ENCODE measurements at places on chromosomes 2 and 18.

GRCh38 chr2:127516041-127516762 lies 10.1 kb downstream of the IWS1 start:
- DNase-seq: no peak

- no peak for DNase-seq
Measured at GRCh38 chr18:48030616-48031480, 100.4 kb upstream of the SMAD2 start.

DNA sequence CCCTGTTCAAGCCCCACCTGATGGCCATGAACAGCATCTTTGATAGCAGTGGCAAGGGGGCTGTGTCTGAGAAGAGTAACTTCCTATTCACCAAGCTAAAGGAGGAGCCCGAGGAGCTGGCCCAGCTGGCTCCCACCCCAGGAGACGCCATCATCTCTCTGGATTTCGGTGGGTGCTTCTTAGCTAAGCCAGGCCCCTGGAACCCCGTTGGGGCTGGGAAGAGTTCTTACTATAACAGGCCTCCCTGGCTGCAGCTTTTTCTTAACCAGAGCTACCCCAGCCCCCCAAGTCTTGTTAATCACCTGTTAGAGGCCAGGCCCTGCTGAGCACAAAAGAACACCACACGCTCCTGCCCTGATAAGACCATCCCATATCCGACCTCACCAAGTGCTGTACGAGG lies 79.4 kb downstream of the EPAS1 start:
- no peak for DNase-seq

DNA sequence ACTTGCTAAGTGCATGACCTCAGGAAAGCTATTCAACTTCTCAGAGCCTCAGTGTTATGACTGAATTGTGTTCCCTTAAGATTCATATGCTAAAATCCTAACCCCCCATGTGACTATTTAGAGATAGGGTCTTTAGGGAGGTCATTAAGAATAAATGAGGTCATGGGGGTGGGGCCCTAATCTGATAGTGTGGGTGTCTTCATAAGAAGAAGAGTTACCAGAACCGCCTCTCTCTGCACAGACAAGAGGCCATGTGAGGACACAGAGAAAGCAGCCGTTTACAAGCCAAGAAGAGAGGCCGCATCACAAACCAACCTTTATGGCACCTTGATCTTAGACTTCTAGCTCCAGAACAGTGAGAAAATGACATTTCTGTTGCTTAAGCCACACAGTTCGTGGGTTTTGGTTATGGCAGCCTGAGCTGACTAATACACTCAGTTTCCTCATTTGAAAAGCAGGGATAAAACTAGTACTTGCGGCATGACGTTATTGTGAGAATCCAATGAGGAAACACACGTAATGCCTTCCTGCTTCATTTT lies 9.9 kb downstream of the SH2D6 start:
- DNase-seq: no peak

DNA sequence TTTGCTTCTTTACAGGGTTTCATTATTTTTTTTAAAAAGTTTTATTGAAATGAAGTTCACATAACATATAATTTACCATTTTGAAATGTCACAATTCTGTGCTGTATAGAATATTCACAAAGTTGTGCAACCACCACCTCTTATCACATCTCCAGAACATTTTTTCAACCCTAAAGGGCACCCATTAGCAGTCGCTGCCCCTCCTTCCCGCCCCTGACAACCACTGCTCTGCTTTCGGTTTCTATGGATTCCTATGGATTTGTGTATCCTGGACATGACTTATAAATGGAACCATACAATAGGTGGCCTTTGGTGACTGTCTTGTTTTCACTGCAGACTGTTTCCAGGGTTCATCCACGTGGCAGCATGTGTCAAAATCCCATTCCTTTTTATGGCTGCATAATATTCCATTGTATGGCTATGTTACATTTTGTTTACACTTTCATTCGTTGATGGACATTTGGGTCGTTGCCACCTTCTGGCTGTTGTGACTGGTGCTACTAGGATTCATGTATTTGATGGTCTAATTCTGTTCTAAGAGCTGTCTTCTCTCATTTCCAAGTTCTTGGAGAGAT lies 52.6 kb downstream of the SH3BP4 start:
- no peak for DNase-seq

DNA sequence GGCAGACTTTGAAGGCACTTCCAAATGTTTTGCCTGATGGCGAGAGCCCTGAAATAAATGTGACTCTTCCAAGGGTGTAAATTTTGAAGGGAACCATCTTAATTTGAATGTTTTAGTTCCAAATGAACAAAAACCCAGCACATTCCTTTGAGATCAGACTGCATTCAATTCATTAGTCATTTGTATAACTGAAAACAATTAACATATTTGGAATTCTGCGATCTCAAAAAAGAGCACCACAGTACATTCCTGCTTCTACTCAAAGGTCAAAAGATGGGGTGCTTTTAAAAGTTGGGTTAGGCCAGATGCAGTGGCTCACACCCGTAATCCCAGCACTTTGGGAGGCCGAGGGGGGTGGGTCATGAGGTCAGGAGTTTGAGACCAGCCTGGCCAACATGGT lies 38.2 kb upstream of the CHRNA1 start:
- peak; percentile 48 for DNase-seq

DNA sequence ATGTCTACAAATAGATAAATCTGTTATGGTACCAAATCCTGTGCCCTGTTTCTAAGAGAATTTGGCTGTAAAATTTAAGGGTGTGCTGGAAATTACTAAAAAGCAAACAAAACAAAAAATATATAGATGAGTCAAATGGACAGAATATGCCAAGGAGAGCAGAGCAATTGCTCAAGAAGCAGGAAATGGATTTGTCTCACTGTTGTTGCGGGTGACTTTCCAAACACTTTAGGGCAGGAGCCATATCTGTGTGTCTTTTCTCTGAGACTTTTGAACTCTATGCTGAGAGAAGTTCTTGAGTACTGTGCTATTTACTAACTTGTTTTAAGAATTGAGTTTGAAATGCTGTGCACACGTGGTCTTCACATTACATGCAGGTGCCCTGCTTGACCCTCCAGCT lies 221.7 kb downstream of the PHLPP1 start:
- no peak for DNase-seq

- DNase-seq: no peak
Measured at GRCh38 chr2:223223156-223223555, 171.2 kb downstream of the KCNE4 start.

DNA sequence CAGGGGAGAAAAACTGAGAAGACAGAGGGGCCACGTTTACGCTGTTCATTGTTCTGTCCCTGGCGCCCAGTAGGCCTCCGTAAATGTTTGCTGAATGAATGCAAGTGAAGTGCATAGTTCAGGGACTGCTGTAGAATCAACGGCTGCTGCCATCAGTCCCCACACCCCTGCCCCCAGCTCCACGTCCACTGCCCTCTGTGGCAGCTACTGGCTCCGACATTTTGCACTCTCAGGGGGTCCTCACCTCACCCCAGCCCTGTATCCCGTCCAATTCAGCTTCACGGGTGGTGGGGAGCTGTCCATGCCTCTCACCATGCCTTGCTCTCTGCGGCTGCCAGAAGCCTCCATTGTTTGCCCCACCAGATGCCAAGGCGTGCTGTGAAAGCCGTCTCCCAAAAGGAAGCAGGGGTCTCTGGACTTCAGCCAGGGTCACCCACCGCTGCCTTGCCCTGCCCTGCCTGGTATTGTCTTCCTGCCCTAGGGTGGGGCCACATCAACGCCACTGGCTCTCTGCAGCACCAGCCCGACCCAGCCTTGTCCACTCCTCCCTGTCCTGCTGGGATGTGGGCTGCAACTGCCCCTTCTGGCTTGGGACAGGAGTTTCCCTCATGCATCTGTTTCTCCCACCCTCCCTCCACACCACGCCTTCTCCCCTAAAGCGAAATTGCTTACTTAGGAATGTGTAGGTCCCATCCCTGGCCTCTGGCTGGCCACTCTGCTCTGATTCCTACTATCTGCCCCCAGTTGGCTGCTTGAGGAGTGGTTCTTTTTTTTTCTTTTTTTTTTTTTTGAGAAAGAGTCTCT lies 86.0 kb downstream of the RHOB start:
- DNase-seq: no peak

DNA sequence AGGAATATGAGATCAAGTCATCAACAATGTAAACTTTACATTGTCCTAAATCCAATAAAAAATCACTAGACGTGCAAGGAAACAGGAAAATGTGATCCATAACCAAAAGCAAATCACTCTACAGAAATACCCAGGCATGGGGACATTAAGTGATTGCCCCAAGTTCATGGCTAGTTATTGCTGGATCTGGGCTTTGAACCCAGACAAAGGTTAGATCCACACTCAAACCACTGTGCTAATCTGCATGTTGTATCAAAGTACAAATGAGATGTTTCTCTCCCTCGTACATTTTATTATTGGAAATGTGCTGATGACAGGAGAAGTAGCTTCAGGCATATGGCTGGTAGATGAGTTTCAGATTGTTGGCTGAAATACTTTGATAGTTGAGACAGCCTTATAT lies 2.7 kb upstream of the ARL5A start:
- DNase-seq: no peak

GRCh38 chr2:128269063-128269989 lies 49.3 kb downstream of the HS6ST1 start:
- no peak for DNase-seq

GRCh38 chr2:27303093-27304025 lies 4.9 kb downstream of the UCN start:
- DNase-seq: peak; percentile 47

Measured in HS-5 (cell line).